ENCODE measurements at places on chromosomes 2 and 18. TPM values are rescaled to one million over a fixed set of nuclear protein-coding genes. Genes with fewer than 3 reads are reported as not detected.

The LYPD6 gene
- total RNA-seq: not detected

The RGPD4 gene
- 0.07 TPM for total RNA-seq

The TTR gene
- 0.22 TPM for total RNA-seq

The PKP4 gene
- 29.0 TPM for total RNA-seq

The COL3A1 gene
- total RNA-seq: 0.27 TPM

The CABLES1 gene
- total RNA-seq: 12.6 TPM

The SH3RF3 gene
- 0.38 TPM for total RNA-seq

The DLGAP1 gene
- not detected for total RNA-seq

The CNGA3 gene
- not detected for total RNA-seq

The TMEM198 gene
- total RNA-seq: 1.2 TPM

The GAL3ST2 gene
- 0.28 TPM for total RNA-seq

The RAB6C gene
- not detected for total RNA-seq

The IL1RL1 gene
- 1.3 TPM for total RNA-seq

The LBX2 gene
- total RNA-seq: 4.0 TPM

The SLC35F6 gene
- 38.1 TPM for total RNA-seq

The PCARE gene
- total RNA-seq: not detected

The ST8SIA5 gene
- total RNA-seq: not detected

The AMMECR1L gene
- 20.3 TPM for total RNA-seq

The IL36G gene
- total RNA-seq: 0.10 TPM

The ARHGAP25 gene
- total RNA-seq: 0.22 TPM

The TYMS gene
- 170 TPM for total RNA-seq

The RIOK3 gene
- 47.7 TPM for total RNA-seq

The ERICH2 gene
- total RNA-seq: not detected

The SLC9A4 gene
- total RNA-seq: not detected

The IKZF2 gene
- total RNA-seq: 0.11 TPM

The COLEC11 gene
- total RNA-seq: 0.67 TPM

The NPAS2 gene
- total RNA-seq: 119 TPM

The NAPG gene
- 10.0 TPM for total RNA-seq

The GCG gene
- not detected for total RNA-seq

The INPP5D gene
- total RNA-seq: 0.49 TPM

The CFAP221 gene
- 0.92 TPM for total RNA-seq

The SNRNP27 gene
- total RNA-seq: 48.2 TPM

The NGEF gene
- 19.1 TPM for total RNA-seq

The GALR1 gene
- total RNA-seq: not detected

The TUBB8B gene
- not detected for total RNA-seq

The PSME4 gene
- 42.4 TPM for total RNA-seq

The WNT6 gene
- 0.10 TPM for total RNA-seq

The FRZB gene
- total RNA-seq: not detected

The CHMP3 gene
- total RNA-seq: 129 TPM
